ENCODE measurements at places on chromosomes 16 and 17.

DNA sequence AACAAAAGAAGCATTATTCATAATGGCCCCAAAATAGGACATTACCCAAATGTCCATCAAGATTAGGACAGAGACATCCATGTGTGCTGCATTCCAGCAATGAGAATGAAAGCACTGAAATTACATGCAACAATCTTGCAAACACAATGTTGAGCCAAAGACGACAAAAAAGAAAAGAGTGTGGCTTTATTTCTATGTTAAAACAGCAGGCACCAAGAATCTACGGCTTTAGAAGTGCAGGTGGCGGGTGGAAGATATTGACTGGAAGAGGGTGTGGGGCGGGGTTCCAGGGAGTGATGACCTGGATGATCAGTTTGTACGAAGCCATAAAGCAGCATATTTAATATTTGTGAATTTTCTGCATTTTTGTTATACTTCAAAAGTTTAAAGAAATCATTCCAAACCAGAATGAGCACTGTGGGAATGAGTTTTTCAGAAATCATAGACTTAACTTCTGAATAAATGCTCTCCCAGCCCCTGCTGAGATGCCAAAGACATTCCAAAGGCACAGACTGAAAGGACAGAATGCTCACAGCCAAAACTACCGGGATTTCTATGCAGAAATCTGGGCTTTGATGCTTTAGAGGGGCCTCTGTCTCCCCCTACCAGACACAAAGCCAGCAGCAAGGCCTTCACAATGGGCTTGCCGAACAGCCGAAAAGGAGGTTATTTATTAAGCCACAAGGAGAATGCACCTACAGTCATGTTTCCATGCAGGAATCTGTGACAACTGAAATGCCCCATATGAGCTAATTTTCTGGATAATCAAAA, 361.6 kb downstream of the GRIN2A start:
- DNase-seq, result no peak

- no peak for DNase-seq
Observed at GRCh38 chr17:68384471-68384870, 72.8 kb downstream of the WIPI1 start.

DNA sequence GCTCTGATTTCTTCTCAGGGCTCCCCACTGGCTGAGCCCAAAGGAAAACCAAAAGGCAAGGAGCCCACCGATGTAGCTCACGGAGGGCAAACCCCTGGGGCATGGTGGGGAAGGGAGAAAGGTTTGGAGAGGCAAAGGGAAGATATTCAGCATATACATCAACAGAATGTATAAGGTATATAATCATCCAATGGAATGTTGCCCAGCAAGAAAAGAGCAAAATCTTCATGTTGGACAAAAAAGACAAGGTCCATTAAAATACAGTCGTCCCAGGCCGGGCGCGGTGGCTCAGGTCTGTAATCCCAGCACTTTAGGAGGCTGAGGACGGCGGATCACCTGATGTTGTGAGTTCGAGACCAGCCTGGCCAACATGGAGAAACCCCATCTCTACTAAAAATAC, 1.6 kb downstream of the CPPED1 start:
- DNase-seq, result no peak

- DNase-seq, result no peak
Observed at GRCh38 chr16:78942625-78943245, 657.8 kb downstream of the MAF start.

DNA sequence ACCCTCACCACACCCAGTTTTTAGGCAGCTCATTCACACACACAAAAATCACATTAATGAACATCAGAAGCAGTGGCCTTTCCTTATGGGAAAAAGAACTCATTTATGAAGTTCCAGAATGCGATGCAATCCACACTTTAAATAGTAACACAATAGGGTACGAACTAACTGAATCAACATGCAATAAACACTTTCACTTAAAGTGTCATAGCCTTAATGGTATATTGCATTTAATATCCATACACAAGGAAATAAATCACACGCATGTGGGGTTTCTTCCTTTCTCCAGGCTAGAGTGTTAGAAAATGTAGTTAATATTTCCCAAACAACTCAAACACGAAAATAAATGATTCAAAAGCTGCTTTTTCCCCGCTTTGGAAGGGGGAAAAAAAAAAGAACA, 19.7 kb downstream of the ADCY9 start:
- DNase-seq, result no peak

DNA sequence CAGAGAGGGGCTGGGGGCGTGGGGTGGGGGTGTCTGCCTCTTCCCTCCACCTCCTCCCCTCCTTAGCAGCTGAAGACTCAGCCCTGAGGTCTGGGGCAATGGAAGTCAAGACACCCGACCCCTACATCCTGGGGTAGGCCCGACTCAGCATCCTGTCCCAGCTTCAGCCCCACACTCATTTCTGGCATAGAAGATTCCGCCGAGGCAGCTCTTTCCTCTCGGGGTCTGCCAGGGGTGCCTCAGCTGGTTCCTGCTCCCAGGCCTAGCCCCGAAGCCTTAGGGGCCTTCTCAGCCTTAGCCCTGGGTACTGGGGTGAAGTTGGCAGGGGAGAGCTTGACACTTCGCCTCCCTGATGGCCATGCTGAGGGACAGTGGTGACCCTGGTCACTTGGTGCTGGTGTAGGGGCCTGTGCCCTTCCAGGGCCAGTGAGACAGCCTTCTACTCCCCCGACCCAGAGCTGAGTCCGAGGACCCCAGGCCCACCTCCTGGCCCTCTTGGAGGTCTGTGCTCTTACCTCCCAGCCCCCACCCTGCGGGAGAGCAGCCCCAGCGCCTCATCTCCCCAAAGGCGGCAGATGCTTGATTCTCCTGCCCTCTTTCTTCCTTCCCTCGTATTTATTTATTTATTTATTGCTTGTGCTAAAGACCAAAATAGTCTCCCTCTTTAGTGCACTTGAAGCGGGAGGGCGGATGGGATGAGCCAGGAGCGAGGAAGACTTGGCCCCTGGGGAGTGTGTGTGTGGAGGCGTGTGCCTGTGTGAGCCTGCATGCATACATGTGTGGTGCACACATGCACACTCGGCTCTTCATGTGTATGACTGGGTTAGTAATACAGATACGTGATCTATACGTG, 42.5 kb downstream of the KCNJ12 start:
- no peak for DNase-seq

GRCh38 chr17:700504-701094, 14.0 kb downstream of the VPS53 start:
- no peak for DNase-seq

DNA sequence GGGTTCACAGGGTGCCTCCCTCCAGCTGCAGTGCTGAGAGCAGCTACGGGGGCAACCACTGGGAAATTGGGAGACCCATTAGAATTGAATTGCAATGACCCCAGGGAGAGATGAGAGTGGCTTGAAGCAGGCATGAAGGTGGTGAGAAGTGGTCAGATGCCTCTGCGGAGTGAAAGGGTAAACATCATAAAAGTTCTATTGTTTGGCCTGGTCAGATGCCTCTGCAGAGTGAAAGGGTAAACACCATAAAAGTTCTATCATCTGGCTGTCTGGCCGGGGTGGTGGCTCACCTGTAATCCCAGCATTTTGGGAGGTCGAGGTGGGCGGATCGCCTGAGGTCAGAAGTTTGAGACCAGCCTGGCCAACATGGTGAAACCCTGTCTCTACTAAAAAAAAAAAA, 53.5 kb downstream of the TNFRSF13B start:
- DNase-seq, result no peak

DNA sequence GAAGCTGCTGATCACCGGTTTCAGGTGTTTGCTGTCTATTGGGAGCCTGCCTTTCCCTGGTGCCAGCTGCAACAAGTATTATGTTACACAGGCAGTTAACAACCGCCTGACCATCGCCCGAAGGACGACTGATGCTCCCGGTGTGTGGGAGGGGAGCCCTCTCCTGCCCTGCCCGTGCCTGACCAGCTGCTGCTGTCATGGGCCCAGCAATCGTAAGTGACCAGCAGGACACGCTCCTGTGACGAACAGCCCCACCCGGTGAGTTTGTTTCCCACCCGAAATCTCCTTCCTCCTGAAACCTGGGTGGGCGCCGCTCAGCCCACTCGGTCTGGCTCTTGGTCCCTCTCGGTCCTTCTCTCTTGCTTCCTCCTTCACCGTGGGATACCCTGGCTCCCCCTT, 17.9 kb upstream of the UBE2I start:
- no peak for DNase-seq

- DNase-seq, result no peak
Observed at GRCh38 chr16:12202486-12202885, 226.0 kb downstream of the SNX29 start.

GRCh38 chr17:48374650-48375230, 55.3 kb downstream of the SKAP1 start:
- DNase-seq, result no peak

GRCh38 chr16:56260378-56261160, 69.3 kb downstream of the GNAO1 start:
- DNase-seq, result no peak

GRCh38 chr17:80759377-80759673, 214.7 kb downstream of the RPTOR start:
- no peak for DNase-seq

DNA sequence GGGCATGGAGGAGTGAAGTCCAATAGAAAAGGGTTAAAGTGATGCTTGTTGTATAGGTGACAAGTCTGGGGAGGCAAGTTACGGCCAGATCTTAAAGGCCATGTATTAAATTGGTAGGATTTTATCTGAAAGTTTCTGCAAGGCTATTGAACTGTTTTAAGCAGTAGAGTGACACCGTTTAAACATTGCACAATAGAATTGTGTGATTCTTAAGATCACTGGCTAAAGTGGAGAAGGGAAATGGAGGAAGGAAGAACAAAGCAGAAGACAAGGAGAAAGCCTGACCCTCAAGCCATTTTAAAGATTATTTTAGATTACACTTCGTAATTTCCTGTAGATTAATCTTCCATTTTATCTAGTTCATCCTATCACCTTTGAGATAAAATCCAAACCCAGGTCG, 5.6 kb upstream of the MPHOSPH6 start:
- no peak for DNase-seq

GRCh38 chr16:76335180-76335974, 58.2 kb downstream of the CNTNAP4 start:
- DNase-seq, result no peak

DNA sequence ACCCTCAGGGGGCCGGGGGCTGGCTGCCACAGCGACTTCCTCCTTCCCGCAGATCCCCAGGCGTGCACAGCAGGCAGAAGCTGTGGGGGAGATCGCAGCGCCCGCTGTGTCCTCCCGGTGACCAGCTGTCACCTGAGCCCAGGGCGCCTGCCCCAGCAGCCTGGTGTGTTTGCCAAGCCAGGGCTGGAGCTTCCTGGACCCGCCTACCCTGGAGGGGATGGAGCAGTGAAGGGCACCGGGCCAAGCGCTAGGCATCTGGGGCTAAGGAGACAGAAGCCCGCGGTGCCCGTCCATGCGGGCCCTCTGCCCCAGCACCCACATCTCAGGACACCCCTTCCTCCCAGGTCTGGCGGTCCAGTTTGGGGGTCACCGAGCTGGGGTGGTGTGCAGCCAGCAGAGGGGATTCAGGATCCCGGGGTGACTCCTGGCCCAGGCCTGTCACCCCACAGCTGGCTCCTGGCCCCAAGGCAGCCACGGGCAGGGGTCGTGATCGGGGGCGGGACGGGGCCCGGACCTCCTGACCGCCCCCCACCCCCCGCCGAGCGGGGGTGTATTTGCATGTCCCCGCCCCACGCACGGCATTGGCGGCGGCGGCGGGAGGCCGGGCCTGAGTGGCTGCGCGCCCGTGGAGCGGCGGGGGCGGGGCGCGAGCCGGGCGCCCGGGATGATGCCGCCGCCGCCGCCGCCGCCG, at the start of gene RAB26:
TSS of gene RAB26 (plus strand) at position 645 of the 691 bp plus-strand sequence. CDS start 159 bp downstream, outside the sequence.
- DNase-seq, result peak; percentile 60

DNA sequence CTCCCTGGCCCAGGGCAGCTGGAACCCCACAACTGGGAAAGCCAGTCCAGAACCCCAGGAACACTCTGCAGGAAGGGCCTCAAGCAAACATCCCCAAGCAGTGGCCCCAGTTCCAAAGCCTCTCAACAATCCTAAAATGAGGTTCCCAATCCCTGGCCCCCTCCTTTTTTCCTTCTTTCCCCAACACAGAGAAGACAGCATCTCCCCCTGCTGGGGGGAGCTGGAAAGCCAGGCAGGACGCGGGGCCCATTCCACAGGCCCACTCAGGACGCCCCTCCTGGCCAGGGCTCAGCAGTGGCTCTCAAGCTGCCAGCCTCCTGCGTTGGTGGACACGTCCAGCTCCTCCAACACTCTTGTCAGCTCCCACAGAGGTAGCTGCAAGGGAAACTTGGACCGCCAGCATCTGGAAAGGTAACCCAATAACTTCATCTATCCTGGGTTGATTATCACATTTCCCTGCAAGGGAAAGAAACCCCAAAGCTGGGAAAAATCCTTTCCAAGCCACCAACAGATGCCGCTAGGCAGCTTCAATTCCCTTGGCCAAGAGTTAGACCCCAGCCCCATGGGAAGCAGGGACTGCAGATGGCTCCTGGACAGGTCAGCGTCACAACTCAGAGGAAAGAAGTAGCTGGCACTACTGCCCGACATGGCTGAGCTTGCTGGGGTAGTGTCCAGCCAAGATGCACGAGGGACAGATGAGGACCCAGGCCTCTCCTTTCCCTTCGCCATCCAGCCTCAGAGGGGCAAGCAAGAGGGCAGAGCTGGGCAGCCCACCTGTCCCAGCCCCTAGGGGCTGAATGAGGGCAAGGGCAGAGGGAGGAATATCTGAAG, 7.6 kb downstream of the HDAC5 start:
- DNase-seq, result no peak

- DNase-seq, result no peak
Observed at GRCh38 chr17:70208825-70209555, 39.7 kb downstream of the KCNJ2 start.

DNA sequence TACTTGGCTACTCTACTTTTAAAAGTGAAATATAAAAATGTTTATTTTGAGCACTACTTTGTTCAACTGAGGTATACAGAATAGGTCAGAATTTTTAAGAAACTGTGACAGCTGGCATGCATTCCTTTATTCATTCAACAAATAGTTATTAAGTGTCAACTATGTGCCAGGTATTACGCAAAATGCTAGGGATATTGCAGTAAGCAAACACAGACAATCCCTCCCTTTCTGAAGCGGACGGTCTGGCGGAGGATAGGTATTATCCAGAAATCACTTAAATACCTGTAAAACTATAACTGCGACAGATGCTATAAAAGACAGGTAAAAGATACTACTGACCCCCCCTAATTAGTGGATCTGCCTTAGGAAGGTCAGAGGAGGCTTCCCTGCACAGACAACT, 26.1 kb downstream of the METTL16 start:
- DNase-seq, result no peak

- DNase-seq, result no peak
Observed at GRCh38 chr17:77400445-77400870, 259.7 kb downstream of the SEC14L1 start.

- DNase-seq, result no peak
Observed at GRCh38 chr17:15238057-15238456, 27.1 kb downstream of the PMP22 start.

GRCh38 chr16:7218936-7219335, 113.7 kb upstream of the RBFOX1 start:
- DNase-seq, result no peak

GRCh38 chr16:79175286-79176057, 425.1 kb downstream of the MAF start:
- DNase-seq, result no peak

All from NCI-H1417 treated with DMSO at 0.1 percent for 48 hours (cell line).